HFF-Myc (cell line): ENCODE measurements at places on chromosomes 11 and 22.

DNA sequence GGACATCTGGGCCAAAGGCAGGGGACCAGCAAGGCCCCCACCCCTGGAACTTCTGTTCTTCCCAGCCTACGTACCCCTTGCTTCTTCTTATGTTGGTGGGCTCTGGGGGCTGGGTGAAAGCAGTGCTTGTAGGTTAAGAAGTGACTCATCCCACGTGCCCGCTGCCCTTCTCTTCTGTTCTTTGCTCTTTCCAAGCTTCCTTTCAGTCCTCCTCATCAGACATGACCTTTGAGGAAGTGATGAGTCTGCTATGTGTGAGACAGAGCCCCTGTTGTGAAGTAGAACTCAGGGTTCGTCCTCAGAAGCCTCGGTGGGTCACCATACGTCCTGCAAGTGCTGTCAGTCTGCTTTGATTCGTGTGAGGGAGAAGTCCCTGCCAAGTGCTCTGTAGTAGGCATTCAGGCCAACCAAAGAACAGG is 12.7 kb downstream of the MED15 start:
- no peak for DNase-seq

GRCh38 chr11:9076661-9077060 is 14.7 kb downstream of the SCUBE2 start:
- no peak for DNase-seq

GRCh38 chr11:60459345-60459744 is 3.7 kb downstream of the MS4A1 start:
- no peak for DNase-seq

DNA sequence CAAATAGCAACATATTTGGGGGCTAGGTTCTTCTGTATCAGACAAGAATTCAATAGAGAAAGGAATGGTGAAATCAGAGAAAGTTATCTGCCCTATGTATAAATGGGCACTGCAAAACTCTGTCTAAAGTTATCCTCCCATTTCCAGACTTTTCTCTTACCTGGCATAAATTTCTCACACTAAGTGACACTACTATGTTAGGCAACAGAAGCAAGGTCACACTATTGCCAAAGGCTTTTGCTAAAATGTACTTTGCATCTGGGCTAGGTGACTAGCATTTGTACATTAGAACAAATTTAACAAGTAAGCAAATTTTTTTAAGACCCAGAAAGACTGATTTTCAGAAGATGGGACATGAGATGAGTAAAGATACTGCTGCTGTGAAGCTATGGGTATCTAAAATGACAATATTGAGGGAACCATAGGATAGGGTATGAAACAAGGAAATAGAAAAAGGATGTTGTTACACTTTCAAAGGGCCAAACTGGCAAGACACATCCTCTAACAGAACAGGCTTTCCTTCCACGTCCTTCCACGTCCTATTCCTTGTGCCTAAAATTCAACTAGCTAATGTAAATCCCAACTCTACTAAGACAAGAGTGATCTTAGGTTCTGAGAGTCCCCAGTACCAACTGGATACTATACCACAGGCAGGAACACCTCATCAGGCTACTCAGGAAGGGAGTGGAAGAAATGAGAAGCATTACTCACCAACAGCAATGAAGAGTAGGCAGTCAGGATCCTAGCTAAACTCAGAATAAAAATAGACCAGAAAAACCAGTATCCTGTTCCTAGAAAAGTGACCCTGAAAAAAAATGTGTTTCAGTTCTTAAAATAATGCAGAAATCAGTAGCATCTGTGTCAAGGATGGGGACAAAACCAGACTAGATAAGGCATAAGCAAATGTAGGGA is 22.6 kb downstream of the GDPD4 start:
- no peak for DNase-seq

DNA sequence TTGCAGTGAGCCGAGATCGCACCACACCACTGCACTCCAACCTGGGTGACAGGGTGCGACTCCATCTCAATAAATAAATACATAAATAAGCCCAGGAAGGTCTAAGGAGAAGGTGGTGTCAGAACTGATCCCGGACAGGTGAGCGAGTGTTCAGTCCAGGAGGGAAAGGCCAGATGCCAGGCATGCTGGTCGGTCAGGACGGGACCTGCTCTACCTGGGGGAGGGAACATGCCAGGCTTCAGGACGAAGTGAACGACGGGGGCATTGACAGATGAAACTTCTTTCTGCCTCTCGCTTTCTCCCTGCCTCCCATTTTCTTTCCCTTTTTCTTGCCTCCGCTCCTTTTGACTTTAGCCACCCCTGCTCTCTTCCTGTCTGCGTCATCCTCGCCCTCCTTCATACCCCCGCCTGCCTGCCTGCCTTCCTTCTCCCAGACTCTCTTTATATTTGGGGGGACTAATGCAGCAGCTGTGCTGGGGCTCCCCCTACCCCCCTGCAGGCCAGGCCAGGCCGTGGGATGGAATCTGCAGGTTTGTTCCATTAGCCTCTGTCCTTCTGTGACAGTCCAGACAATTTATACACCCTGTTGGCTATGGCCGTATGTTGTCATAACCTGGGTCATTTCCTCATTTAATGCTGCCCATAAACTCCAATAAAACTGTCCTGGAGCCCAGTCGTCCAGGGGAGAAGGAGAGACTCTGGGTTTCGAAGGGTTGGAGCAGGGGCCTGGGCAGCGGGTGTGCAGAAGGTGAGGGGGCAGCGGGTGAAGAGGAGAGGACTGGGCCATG is 209.2 kb upstream of the TBCEL start:
- DNase-seq = no peak

- no peak for DNase-seq
These were observed 23.9 kb downstream of the DKK3 start for GRCh38 chr11:11984563-11984962.

DNA sequence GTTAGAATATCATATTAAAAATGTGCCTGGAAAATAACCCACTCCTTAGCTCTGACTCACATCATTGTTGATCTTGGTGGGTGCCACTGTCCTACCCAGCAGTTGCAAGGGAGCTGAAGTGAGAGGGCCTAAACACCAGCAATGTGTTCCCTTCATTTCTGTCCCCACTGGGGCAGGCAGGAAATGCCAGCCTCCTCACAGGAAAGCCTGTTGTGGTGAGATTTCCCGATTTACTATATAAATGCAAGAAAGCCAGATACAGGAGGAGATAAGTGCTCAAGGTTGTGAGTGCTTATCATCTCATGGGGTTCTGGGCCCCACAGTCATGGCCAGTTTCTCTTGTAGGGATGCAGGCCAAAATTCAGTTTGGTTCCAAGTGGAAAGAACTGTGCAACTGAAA is 15.8 kb upstream of the FLI1 start:
- DNase-seq = no peak

DNA sequence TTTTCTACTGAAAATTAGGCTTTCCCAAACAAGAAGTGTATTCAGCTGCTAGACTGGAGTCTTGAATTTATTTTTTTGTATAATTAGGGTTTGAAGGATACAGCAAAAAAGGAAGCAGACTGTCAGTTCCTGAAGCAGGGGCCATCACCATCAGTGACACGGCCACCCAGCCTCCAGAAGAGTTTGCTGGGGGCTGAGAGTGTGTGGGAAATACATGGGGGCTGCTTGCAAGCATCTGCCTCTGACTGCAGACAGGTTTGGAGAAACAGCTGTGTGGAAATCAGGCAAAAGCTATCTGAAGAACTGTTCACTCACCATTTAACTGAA is 23.0 kb downstream of the FZD4 start:
- no peak for DNase-seq

DNA sequence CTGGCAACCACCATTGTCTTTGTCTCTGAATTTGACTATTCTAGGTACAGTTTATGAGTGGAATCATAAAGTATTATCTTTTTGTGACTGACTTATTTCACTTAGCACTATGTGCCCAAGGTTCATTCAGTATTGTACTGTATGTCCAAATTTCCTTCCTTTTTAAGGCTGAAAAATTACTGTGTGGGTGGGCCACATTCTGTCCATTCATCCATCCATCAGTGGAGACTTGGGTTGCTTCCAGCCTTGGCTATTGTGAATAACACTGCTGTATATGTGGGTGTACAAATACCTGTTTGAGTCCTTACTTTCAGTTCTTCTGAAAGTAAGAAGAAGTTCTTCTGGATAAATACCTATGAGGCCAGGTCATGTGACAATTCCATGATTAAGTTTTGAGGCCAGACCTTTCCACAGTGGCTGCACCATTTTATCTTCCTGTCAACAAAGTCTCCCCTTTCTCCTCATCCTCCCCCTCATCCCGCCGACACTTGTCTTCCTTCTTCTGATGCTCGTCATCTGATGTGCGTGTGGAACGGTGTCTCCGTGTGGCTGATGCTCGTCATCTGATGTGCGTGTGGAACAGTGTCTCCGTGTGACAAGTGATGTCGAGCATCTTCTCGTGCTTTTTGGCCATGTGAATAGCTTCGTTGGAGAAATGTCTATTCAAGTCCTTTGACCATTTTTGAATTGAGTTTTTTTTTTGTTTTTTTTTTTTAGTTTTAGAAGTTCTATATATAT is 49.5 kb downstream of the SBF1 start:
- DNase-seq = no peak

DNA sequence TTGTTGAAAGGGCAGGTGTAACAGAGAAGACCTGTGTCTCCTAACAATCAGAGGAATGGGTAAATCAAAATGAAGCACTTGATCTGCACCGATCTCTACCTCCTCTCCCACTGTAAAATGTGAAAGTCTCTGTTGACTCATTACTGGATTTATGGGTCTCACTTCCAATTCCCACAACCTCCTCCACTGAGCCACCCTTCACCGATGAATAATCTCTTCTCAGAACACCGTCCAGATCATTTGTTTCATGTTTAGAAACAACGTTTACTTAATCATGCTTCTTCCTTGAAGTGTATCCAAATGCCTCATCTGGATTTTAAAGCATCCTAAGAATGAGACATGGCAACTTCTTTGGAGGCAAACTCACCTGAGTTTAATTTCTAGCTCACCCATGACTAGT is 643.6 kb downstream of the ETS1 start:
- no peak for DNase-seq

DNA sequence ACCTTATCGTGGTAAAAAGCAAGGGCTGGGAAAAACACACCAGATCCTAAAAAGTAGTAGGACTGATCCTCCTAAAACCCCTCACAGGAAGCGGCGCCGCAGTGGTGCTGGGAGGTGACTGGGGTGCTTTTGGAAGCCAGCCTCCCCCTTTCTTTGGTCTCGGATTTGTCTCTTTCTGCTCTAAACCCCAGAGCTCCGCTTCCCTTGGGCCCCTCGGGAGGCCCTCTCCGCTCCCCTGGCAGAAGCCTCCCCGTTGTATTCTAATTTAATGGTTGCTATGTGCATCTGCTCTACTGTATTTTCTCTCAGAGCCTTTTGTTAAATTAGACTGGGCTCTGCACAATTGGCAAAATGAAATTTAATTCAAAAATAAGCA is 587.7 kb downstream of the OPCML start:
- DNase-seq = no peak

DNA sequence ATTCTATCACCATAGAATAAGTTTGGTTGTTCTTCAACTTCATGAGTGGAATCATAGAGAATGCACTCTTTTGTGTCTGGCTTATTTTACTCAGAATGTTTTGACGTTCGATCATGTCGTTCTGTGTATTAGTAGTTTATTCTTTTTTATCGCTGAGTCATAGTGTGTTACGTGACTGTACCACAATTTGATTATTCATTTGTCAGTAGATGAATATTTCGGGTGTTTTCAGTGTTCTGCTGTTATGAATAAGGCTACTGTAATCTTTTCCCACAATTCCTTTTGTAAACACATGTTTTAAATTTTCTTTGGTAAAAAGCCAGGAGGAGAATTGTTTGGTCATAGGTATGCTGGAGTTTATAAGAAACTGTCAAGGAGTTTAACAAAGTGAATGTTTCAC is 279.9 kb upstream of the B3GAT1 start:
- no peak for DNase-seq

DNA sequence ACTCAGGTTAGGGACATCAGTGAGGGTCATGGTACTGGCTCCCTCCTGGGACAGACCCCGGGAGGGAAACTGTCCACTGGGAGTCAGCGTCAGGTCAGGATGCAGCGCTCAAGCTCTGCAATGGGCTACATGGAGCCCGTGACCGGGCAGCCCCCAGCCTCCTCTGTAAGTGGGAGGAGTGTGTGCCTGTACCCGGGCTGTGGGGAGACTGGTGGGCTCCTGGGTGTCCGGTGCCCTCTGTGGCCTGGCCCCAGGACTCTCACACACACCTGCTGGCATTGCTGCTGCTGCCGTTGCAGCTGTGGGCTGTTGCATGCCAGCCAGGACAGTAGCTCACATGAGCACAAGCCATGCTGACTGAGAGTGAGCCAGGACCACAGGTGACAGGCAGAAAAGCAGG is 630.3 kb downstream of the TBC1D22A start:
- no peak for DNase-seq

- DNase-seq = no peak
These were observed 3.7 kb downstream of the TSG101 start for GRCh38 chr11:18523084-18523483.

GRCh38 chr22:42344361-42344905 is 74.0 kb upstream of the TCF20 start:
- DNase-seq = no peak

GRCh38 chr11:2410616-2411015 is 10.1 kb downstream of the TSSC4 start:
- no peak for DNase-seq

DNA sequence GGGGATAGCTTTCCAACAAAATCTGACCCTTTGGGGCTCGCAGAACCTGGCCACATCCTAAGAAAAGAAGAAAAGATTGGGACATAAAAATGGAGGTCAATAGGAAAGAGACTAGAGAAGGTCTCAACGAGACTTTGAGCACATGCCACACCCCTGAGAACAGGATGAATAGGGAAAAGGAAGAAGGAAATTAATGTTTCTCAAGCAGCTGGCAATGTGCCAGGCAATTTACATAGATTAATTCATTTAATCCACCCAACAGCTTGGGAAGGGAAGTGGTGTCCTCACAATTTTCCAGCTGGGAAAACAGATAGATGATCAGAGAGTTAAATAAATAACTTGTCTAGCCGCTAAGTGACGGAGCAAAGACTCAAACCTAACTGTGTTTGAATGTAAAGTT is 50.7 kb downstream of the PAMR1 start:
- no peak for DNase-seq

- DNase-seq = no peak
These were observed 421.9 kb upstream of the CADM1 start for GRCh38 chr11:115926138-115926537.

GRCh38 chr22:36731916-36732315 is 28.4 kb upstream of the CACNG2 start:
- no peak for DNase-seq

- no peak for DNase-seq
These were observed 478.3 kb upstream of the KIRREL3 start for GRCh38 chr11:127478826-127479225.

GRCh38 chr22:22082960-22083359 is 100.4 kb upstream of the TOP3B start:
- DNase-seq = no peak

GRCh38 chr11:60844870-60845221 is 2.9 kb downstream of the CCDC86 start:
- no peak for DNase-seq
